ENCODE measurements at places on chromosomes 1 and 21.
A peak's percentile ranks its signal among the peaks of the same experiment; 100 is the strongest.

DNA sequence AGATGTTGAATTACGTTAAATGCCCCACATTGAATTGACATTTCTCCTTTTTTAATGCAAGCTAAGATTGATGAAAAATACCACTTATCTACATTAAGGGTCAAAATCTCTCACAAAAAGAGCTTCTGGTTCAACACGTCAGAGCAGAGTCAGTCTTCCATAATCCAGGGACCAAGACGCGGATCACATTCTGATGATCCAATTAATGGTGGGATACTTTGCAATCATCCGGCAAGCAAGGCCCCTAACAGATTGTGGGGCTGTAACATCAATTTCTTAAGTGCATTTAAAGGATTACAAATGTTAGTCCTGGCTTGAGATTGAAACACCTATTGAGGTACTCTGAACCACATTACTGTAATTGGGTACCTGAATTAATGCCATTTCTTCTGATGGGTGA is 120.2 kb upstream of the ESRRG start:
- no peak for ATAC-seq

DNA sequence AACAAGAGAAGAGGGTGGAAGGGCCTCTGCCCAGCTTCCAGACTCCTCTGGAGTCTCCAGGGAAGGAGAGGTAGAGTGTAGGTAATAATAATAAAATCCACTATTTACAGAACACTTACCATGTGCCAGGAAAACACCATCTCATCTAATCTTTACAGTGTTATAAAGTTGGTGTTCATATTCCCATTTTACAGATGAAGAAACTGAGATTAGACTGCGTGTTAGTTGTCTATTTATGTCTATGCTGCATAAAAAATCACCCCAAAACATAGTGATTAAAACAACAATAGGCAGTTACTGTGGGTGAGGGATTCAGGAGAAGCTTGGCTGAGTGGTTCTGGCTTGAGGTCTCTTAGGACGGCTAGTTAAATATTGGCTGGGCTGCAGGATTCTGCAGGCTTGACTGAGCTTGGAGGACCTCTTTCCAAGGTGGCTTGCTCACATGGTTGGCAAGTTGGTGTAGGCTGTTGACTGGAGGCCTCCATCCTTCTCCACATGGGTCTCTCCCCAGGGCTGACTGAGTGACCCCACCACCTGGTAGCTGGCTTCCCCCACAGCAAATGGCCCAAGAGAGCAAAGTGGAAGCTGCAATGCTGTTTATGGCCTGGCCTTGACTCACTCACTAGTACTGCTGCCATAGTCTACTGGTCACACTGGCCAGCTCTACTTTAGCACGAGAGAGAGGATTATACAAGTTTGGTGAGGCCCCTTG is 6.5 kb upstream of the ALX3 start:
- no peak for ATAC-seq

GRCh38 chr1:155910621-155911121 is 478 bp downstream of the RIT1 start:
- ATAC-seq = peak; percentile 38

DNA sequence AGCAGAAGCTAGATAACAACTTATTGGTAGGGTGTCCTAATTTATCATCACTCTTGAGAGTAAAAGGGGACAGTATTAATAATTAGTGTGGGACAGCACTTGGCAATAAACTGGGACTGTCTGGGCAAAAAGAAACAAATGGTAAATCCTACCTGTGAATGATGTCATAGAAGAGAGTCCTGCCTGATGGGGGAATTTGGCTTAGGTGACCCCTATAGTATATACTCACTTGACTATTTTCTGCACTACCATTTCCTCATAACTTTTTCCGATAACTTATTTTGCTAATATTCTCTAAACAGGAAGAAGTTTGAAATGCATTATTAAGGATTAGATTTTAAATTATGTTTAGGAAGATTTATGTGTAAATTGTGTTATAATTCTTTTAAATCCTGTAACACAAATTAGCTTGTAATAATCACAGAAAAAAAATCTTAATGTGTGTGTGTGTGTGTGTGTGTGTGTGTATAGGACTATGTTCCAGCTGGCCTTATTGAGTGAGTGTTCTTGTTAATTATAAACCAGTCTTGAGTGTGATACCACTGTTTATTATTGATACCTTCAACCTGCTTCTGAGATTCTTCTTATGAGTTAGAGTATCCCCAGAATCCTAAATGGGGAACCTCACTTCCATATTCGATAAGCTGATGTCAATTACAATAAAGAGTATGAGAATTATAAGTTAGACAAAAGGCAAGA is 144.2 kb upstream of the C1orf105 start:
- no peak for ATAC-seq

DNA sequence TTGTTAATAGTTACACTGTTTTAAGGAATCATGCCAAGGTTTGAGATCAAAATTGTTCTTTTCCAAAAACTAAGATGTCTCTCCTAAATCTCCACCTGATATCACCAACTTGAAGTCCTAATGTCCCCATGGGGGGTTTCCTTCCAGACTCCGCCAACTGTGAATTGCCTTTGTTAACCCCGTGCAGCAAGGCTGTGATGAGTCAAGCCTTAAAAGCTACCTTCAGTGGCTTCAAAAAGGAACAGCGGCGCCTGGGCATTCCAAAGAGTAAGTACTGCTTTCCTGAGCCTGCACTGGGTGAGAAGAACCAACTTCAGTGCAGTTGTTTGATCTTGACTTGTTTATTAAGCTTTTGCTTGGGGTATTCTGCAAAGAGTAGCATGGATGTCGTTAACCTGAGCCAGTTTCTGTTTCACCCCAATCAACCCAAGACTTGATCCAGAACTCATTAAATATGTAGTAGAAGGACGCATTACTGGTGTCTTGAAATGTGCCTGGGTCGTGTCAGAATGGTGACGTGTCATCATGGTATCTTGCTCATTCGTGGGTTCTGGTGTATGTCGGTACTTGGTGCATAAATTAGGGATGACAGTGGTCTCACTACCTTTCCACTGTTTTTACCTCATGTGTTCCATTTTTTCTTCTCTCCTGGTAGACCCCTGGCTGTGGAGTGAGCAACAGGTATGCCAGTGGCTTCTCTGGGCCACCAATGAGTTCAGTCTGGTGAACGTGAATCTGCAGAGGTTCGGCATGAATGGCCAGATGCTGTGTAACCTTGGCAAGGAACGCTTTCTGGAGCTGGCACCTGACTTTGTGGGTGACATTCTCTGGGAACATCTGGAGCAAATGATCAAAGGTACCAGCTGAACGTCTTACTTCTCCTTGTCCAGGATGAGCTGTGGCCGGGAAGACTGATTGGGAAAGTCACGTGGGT is 8.7 kb downstream of the ETS2 start:
- ATAC-seq = no peak

GRCh38 chr1:183598386-183598785 is 8.1 kb upstream of the NCF2 start:
- ATAC-seq = no peak

DNA sequence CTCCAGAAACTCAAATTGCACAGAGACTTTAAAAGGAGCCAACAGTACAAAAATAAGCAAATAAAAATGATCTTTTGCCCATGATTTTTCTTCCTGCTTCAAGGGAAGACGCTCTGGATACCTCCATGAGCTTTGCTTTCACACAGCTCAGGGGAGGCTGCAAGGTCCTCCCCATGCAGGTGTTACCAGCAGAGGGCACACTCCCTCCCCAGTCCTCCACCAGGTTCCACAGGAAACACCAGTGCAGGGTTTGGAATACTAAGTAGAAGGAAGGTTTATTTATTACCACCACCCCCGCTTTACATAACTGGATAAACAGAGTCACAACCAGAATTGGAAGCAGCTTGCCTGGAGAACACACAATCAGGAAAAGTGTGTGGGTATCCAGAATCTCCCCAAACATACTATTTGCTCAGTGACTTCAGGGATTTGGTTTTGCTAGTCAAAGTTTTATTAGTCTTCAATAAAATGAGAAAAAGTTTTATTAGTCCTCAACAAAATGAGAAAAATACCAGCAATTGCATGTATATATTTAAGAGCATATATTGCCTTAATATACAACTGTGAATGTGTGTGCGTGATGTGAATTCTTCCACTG is 37.3 kb downstream of the HSD3B1 start:
- ATAC-seq = peak; percentile 59

DNA sequence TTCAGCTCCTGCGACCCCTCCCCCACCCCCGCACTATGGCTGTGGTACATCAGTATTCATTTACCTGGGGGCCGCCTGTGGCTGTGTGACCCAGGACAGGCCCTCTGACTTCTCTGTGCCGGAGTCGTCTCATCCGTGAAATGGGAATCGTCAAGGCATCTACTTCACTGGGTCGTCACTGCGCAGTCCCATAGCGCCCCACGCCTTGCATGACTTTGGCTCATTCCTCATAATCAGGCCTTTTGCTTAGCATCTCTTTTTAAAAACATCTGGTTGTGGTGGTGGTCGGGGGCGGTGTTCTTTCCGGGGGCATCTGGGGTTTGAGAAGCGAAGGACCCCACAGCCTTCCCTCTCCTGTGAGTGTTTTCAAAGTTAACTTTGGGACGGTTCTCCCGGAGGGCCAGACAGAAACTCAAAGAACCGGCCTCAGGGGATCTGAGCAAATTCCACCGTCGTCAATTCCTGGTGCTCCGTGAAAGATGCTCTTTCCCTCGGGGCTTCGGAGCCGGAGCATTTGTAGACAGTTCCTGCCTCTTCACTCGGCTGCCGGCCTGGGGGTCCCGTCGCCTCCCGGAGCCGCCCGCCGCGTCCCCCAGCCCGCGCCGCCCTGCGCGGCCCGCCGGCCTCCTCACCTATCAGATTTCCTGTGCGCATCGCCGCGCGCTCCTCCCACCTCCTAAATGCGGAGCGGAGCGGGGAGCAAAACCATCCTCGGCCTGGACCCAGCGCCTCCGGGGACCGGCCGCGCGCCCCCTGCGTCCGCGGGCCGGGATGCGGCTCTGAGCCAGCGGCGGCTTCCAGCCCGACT is at the start of gene B3GALT5:
B3GALT5 (plus strand) TSS at position 708 of the 808 bp plus-strand sequence. CDS start 47,620 bp downstream, outside the sequence.
- ATAC-seq = no peak

DNA sequence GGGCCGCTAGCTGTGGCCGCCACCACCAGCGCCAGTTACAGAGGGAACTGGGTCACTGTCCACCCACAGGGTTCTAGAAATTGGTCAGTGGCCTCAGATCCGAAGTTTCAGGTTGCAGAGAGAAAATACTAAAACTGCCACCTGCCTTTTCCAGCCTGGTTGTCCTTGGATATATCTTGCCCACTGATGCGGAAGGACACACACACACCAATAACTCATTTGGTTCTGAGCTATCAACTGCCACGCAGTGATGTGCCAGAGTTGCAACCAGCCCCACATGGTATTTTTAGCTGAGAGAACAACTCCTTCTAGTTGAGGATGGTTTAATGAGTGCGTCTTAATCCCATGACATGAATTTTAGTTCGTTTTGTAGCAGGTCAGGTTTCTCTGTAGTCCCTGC is 68.1 kb downstream of the SH3BGR start:
- no peak for ATAC-seq

GRCh38 chr1:159090286-159091179 is 14.0 kb upstream of the AIM2 start:
- ATAC-seq = no peak

DNA sequence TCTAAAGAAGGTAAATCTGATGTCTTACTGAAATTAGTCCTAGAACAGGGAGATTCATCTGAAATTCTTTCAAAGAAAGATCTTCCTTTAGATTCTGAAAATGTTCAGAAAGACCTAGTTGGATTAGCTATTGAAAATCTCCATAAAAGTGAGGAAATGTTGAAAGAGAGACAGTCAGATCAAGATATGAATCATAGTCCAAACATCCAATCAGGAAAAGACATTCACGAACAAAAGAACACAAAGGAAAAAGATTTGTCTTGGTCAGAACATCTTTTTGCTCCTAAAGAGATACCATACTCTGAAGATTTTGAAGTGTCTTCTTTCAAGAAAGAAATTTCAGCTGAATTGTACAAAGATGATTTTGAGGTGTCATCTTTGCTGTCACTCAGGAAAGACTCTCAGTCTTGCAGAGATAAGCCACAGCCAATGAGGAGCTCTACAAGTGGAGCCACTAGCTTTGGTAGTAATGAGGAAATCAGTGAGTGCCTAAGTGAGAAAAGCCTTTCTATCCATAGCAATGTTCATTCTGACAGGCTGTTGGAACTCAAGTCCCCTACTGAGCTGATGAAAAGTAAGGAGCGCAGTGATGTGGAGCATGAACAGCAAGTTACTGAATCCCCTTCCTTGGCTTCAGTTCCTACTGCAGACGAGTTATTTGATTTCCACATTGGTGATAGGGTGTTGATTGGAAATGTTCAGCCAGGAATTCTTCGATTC is 61.6 kb upstream of the QSOX1 start:
- no peak for ATAC-seq

GRCh38 chr1:91031081-91031480 is 9.2 kb upstream of the ZNF644 start:
- ATAC-seq = no peak

GRCh38 chr21:35603494-35603893 is 456.8 kb downstream of the SETD4 start:
- ATAC-seq = no peak

DNA sequence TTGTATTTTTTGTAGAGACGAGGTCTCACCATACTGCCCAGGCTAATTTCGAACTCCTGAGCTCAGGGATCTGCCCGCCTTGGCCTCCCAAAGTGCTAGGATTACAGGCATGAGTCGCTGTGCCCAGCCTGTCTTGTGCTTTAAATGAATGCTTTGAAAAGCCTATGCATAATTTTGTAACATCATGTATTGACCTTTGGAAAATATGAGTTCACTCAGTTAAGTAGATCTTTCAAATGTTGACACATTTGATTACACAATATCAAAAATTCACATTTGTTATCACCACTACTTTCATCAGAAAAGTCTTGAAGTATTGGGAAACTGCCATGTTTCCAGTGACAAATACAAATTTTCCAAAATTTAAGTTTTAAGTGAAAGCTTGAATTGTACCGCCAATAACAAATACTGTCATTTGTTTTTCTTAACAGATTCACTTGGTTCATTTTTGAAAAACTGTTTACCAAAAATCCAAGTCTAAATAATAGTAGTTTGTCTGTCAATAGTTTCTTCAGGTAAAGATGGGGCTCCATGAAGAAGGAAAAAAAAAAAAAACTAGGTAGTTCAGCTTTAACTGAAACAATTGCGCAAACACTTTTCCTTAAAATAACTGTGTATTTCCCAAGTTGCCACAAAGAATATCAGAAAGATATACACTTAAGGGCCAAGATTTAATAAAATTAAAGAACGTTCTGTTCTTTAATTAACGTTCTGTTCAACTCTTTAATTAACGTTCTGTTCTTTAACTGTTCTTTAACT is 233.2 kb upstream of the NR5A2 start:
- no peak for ATAC-seq

DNA sequence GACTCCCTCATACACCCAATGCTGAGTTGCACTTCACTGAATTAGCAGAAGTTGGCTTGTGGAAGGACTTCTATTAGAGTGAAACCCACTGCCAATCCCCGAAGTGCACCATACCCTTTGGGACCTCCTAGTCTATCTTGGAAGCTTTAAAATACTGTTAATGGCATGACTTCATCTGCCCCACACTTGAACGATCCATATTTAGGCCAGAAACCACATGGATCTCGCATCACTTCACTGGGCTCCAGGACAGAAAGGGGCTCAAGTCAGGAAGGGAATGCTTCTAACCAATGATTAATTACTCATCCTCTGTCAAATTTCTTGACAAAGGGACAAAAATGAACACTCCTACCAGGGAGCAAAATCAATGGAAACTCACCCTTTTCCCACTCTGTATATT is 69.1 kb downstream of the BCAR3 start:
- no peak for ATAC-seq

GRCh38 chr21:28642891-28643290 is 349.8 kb downstream of the LTN1 start:
- no peak for ATAC-seq
